Activated naive CD4-positive, alpha-beta T cell treated with anti-CD3 and anti-CD28 coated beads, Interleukin-2, amount 10 ng/mL, durations not matched to agents 7 days and 5 days (primary cell): ENCODE measurements at places on chromosomes 1 and 21.

DNA sequence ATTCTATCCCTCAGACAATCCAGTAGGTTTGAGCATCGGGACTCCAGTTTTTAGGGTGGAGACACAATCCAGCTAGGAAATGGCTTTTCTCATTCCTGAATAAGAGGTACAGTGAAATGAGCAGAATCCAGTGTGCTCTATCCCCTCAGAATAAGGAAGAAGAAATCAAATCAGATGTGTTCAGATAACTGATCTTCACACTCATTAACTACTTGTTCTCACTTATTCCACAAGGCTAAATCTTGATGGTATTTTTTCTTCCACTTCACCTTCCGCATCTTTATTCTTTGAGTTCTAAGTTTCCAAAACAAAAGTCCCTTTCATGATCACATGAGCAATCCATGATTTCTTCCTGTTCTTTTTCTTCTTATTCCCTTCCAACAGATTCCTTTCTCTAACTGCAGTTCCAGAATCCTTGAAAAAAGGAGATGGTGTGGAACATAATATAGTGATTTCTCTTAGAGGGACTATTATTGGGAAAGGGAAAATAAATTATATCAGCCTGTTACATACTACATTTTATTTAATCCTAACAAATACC lies 1.7 kb downstream of the SYT11 start:
- DNase-seq, result no peak

GRCh38 chr1:182614796-182615454 lies 10.7 kb upstream of the RGS16 start:
- peak; percentile 52 for DNase-seq

- no peak for DNase-seq
Observed at GRCh38 chr1:160113407-160113806, 2.2 kb upstream of the ATP1A2 start.

DNA sequence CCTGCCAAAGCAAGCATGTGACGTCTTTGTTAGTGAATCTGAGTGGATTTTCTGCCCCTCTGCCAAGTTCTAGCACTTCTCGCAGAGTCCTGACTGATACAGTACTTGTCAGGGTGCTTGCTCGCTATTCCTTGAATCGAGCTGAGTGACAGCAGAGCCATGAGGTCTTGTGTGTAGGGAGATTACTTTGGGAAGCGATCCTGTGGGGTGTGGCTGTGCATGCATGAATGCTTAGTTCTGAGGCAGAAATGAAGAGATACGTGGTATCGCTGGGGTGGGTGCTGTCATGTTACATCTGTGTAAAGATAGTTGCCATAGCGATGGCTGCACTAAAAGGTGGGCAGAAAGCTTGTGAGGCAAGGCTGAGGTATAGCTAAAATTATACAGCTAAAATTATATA lies 19.3 kb upstream of the DNAJC28 start:
- no peak for DNase-seq

GRCh38 chr1:200365897-200366426 lies 43.9 kb downstream of the ZNF281 start:
- DNase-seq, result no peak

GRCh38 chr1:236282719-236283118 lies 961 bp upstream of the ERO1B start:
- no peak for DNase-seq

DNA sequence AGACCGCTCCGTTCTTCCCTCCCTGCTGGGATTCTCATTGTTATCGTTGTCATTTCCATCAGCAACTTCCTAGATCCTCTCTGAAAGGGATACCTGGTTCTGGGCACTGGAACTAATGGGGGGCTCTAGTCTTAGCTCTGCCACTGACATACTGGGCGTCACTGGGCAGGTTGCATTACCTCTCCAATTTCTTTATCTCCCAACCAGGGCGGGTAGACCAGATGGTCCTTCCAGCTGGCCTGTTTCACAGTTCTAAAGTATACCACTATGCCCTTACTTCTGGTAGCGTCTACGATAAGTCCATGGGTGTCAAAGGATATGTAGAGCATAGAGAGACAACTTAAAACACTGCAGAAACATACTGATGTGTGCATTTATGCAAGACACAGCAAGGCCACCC lies 1.4 kb downstream of the GPR37L1 start:
- DNase-seq, result no peak

- peak; percentile 17 for DNase-seq
Observed at GRCh38 chr21:44436111-44436611, 19.1 kb upstream of the LRRC3 start.

GRCh38 chr1:154958036-154958435 lies 2.1 kb upstream of the PBXIP1 start:
- DNase-seq, result no peak

DNA sequence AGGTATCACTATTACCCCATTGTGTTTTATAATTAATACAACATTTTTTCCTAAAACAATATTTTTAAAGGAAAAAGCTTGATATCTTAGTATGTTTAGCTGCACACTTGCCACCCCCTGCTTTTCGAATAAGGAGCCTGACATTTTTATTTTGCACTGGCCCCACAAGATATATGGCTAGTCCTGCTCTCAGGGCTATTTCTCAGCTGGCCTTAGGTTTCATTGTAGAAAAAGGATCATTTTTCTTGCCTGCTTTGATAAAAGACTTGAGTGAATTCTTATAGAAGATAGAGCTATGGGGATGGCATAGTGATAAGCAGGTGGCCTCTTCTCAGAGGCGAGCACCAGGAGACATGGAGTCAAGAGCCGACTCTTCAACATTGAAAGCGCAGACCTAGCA lies 167.0 kb downstream of the FAM78B start:
- no peak for DNase-seq

DNA sequence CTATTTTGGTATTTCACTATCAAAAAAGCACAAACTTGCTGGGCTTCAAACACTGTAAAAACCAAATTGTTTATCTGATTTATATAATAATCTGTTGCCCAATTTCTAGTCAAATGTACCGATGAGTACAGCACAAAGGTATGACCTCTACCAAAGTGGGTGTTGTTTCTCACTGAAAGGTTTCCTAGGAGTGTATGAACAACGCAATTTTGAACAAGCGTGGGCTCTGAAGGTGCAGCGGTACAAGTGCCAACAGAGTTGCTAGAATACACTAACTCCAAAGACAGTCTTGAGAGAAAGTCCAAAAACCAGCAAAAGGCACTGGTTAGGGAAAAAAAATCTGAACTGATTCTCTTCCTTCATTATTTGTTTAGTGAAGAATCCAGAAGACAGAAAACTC lies 130.4 kb downstream of the ATP1B1 start:
- no peak for DNase-seq

DNA sequence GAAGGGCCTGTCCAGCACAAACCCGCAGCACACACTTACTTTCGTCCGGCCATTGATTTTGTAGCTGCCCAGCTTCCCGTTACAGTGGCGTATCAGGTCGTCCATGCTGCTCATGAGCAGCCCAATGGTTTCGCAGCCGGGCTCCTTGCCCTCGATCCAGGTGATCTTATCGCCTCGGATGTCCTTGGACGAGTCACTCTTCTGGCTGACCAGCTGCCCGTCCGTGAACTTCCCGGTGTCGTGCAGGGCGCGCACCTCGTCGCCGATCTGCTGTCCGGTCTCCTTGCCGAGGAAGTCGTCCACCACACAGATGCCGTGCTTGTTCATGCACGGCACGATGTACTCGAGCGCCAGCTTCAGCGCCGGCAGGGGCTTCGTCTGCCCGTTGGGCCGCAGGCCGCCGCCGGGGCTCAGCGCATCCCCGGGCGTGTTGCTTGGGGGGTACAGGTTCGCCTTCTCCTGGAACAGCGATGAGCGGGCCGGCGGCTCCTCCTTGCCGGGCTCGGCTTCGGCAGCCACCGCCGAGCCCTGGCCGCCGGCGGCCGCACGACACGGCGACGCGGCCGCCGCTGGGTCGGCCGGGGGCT lies 1.0 kb downstream of the EGLN1 start:
- DNase-seq, result peak; percentile 52

GRCh38 chr1:53689736-53690326 lies 49.1 kb downstream of the GLIS1 start:
- no peak for DNase-seq

GRCh38 chr21:32096411-32096810 lies 182.4 kb downstream of the MIS18A start:
- peak; percentile 27 for DNase-seq

DNA sequence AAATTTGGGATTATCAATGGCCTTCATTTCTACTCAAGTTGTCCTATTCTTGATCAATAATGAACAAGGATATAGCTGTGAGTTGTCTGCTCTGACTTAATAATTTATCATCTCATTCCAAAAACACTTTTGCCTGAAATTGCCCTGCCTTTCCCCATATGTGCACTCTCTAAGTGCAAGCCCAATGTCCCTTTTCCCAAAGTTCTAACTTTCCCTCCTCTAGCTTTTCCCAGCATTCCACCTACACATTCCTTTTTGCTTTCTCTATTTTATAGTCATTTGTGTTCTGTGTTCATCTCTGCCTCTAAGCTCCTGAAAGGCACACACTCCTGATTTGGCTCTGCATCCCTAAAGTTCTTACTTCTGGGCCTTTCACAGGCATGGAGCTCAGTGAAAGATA lies 34.7 kb downstream of the SUSD4 start:
- DNase-seq, result no peak

DNA sequence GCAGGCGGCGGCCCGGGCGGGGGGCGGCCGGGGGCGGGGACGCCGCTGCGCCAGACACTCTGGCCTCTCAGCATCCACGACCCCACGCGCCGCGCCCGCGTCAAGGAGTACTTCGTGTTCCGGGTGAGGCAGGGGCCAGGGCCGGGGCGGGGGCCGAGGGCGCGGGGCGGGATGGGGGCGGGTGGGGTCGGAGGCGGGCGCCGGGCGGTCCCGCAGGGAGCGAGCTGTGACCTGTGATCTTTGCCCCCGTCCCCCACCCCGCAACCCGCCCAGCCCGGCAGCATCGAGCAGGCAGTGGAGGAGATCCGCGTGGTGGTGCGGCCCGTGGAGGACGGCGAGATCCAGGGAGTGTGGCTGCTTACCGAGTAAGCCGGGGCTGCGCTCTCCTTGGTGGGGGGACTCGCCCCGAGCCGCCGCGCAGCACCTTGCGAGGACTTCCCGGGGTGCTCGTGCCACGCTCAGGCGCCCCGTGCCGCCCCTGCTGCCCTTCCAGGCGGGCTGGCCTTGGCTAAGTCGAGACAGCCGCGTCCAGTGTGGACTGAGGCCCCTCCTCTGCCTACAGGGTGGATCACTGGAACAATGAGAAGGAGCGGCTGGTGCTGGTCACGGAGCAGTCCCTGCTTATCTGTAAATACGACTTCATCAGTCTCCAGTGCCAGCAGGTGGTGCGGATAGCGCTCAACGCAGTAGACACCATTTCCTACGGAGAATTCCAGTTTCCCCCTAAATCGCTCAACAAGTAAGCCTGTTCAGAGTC lies 514 bp downstream of the TPRG1L start:
- no peak for DNase-seq

GRCh38 chr1:203186091-203186445 lies 436 bp downstream of the CHI3L1 start:
- DNase-seq, result no peak

GRCh38 chr1:107135463-107135862 lies 5.4 kb upstream of the NTNG1 start:
- peak; percentile 57 for DNase-seq

GRCh38 chr1:151540982-151541377 lies 871 bp downstream of the TUFT1 start:
- peak; percentile 27 for DNase-seq

DNA sequence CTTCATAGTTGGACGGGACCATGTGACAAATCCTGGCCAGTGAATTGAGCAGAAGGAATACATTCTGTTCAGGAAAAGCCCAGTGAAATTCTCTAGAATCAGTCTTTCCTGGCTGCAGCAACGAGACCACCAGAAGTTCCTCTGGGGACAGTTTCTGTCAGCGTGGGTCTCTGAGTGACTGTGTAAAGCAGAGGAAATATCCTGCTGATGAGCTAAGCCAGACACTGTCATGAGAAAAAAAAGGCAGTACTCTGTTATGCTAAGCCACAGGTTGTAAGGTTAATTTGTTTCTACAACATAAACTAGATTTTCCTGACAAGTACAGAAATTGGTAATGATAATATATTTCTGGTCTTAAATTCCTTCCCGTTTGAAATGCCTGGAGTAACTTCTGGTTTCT lies 664.4 kb downstream of the LMO4 start:
- DNase-seq, result no peak

DNA sequence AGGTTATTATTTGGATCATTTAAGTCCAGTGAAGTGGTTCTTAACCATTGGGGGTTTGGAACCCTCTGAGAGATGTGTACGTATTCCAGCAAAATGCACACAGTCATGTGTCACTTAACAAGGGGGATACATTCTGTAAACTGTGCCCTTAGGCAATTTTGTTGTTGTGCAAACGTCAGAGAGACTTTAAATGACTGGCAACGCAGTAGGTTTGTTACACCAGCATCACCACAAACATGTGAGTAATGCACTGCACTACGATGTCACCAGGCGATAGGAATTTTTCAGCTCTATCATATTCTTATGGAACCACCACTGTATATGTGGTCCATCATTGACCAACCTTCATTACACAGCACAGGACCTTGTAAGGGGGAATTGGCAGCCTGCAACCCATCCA lies 11.9 kb downstream of the AHCYL1 start:
- DNase-seq, result no peak

- no peak for DNase-seq
Observed at GRCh38 chr1:25805863-25806225, 5.9 kb downstream of the SELENON start.

DNA sequence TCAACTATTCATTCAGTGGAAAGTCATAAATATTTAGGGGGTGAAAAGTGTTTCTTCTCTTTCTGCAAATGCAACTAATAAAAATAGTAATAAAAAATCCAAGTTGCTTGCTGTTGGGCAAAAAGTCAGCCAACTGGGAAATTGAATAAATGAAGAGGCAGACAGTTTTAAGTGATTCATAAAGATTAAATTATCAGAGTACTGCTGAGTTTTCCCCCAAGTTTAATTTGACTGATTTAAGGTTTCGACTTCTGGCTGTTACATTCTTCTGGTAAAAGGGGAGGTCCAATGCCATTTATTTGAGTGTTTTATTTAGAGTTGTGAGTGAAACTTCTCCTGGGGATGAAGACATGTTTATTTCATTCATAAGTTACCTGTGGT lies 125.5 kb downstream of the NTPCR start:
- DNase-seq, result no peak

GRCh38 chr1:65027666-65028358 lies 61.5 kb upstream of the JAK1 start:
- no peak for DNase-seq

- DNase-seq, result no peak
Observed at GRCh38 chr1:7643530-7643929, 127.6 kb upstream of the VAMP3 start.

- DNase-seq, result no peak
Observed at GRCh38 chr1:223678841-223679240, 13.3 kb upstream of the CAPN8 start.

GRCh38 chr1:8860738-8861516 lies 17.6 kb downstream of the ENO1 start:
- no peak for DNase-seq

DNA sequence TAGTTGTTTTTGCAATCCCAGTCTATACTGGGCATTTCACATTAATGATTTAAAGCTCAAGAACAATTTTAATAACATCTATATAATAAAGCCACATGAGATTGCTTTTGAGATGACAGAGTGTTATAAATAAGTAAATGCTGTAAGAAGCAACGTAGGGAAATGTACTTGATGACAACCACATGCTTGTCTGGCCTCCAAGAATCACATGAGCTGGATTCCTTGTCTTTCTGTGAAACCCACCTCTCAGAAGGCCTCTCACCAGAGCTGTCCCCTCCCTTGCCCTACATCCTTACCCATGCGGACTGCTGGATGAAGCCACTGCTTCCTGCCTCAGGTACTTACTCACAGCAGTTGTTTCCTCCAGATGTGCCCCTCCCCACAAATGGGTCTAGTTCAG lies 145.1 kb upstream of the CTTNBP2NL start:
- no peak for DNase-seq
